ENCODE measurements at places on chromosomes 12 and 14.
A peak's percentile ranks its signal among the peaks of the same experiment; 100 is the strongest.

DNA sequence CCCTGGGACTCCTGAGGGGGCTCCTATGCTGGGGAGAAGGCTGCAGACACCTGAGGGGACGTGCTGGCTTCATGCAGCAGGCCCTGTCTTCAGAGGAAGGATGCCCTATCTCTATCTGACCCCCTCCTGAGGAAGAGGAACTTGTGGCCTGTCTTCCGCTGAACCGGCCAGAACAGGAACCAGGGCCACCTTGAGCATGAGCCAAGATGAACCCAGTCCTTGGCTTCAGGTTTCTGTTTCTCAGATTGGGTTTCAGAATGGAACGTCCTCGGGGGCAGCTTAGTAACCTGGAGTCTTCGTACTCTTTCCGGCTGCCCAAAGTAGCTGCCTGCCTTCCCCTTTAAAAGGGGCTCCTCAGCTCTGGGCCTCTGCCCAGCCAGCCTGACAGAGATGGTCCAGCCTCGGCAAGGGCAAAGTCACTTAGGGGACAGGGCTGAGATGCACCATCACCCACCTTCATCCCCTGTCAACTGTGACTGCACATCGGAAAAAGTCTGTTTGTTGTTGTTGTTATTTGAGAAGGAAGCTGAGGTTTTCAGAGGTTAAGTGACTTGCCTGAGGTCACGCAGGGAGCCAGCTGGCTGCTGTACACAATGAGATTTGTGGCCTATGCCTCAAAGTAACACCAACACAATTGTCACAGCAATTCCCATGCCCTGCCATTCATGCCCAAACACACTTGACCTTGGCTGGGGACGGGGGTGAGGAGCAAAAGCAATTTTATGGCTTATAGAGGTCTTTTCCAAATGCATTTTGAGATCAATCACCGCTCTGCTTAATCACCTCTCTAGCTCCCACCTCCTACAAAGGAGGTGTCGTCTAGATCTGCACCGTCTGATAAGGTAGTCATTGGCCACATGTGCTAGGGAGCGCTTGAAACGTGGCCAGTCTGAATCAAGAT is 13.4 kb downstream of the ASB2 start:
- no peak for DNase-seq

GRCh38 chr12:57187222-57188089 is 29.1 kb upstream of the NXPH4 start:
- no peak for DNase-seq

DNA sequence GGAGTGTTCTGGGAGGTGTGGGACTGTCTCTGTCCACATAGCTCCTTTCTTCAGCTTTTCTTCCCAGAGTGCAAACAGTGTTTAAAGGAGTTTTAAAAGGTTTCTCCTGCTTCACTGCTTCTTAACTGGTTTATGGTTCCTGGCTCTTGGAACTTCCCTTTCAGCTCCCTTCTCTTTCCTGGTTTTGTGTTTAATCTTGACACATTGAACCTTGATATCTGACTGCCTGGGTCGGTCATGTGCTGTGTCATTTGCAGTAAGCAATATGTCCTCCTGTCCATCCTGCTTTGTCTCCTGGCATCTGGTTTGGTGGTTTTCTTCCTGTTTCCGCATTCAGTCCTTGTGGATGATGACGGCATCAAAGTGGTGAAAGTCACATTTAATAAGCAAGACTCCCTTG is 2.2 kb downstream of the TMEM106C start:
- DNase-seq: no peak

- DNase-seq: no peak
Measured at GRCh38 chr14:22822016-22822570, 6.9 kb upstream of the SLC7A7 start.

DNA sequence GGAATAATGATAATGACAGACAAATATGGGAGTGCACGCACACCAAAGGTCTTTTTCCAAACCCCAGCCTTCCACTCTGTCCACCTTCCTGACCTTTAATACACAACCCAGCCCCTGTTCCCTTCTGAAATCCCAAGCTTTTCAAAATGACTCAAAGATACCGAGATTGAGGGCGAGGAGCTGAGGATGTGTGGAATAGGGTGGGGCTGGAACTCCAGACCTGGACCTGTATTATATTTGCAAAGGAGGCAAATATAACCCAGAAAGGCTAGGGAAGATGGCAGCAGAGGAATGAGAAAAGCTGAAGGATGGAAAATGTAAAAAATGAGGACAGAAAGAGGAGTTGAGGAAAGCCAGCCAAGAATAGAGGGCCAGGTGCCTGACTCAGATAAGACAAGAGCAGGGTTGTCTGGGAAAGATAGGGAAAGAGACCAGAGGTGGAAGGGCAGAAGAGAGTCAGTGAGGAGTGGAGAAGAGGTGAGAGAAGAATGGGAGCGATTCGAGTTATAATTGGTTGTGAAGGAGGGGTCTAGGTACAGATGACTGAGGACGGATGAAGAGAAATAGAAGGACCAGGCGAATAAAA is 1.0 kb upstream of the PTMS start:
- DNase-seq: peak; percentile 54

GRCh38 chr14:60381909-60382308 is 104.0 kb downstream of the C14orf39 start:
- no peak for DNase-seq

DNA sequence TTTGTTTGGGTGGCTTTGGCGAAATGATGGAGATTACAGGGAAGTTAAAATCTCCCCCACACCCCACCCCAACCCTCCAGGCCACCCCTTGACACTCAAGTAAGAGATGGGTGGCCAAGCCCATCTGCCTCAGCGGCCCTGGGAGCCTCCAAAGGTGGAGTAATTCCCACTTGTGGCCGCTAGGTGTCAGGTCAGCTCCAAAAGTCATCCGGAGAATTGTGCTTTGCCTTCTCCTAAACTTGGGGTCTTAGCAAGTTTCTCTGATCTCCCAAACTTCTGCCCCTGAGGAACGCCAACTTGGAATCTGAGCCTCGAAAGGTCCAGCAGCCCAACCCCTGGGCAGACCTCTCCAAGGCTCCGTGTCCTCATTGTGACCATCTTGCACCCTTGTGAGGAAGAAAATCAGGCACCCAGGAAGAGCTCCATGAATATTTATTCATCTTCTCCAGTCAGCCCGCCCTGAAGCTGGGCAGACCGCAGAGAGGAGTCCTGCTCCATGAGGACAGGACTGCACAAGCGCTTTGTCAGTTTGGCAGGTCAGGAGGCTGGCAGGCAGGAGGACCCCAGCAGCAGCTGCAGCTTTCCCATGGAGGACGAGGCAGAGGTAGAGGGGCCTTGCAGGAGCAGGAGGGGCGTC is 46.7 kb downstream of the LRRC74A start:
- peak; percentile 63 for DNase-seq

GRCh38 chr12:70774055-70774454 is 136.8 kb upstream of the PTPRB start:
- DNase-seq: peak; percentile 86

DNA sequence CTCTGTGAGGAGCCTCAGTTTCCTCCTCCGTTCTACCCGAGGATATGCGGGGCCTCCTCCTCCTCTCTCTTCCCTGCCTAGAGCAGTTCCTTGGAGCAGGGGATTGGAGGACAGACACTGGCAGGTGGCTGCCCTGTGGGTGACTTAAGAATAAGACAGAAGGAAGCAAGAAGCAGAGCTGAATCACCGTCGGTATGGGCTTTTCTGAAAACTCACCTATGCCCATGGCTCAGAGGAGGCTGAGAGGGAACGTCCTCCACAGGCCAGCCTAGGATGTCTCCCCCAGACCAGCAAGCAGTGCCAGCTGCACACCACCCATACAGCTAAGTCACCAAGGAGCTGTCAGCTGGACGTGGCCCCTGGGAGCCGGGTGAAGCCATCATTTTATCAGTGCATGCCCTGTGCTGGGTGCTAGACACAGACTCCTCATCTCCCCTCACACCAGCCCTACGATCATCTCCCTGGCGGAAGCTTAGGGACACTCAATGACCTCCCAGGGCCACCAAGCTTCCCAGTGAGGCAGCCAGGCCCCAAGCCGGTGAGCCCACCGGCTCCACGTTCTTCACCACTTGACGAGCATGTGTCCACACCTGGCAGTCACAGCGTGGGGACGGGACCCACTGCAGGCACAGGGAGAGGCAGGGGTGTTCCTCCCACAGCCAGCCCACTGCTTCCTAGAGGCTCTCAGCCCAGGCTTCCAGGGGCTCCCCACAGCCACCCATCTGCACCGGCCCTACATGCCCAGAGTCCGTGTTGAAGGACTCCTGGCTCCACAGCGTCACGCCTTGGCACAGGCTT is 21.4 kb downstream of the ITPK1 start:
- no peak for DNase-seq
